ENCODE measurements at places on chromosomes 5 and 9. TPM values are rescaled to one million over a fixed set of nuclear protein-coding genes. Genes with fewer than 3 reads are reported as not detected.

DNAI1 gene
- not detected for total RNA-seq

MYOT gene
- not detected for total RNA-seq

OMD gene
- total RNA-seq, result not detected

MAMDC2 gene
- total RNA-seq, result 6.5 TPM

IFNB1 gene
- 0.46 TPM for total RNA-seq

ZNF484 gene
- 11.4 TPM for total RNA-seq

IL9 gene
- total RNA-seq, result not detected

RPS14 gene
- 3,653 TPM for total RNA-seq

ARL15 gene
- 51.5 TPM for total RNA-seq

OTP gene
- not detected for total RNA-seq

ARHGEF28 gene
- total RNA-seq, result 77.3 TPM

CDX1 gene
- total RNA-seq, result not detected

SPATA31A3 gene
- total RNA-seq, result not detected

JAKMIP2 gene
- total RNA-seq, result not detected

FOXD4L6 gene
- not detected for total RNA-seq

SPTLC1 gene
- 98.1 TPM for total RNA-seq

TLX3 gene
- total RNA-seq, result not detected

PRDM9 gene
- not detected for total RNA-seq

C9orf153 gene
- not detected for total RNA-seq

SEMA5A gene
- 0.32 TPM for total RNA-seq

IRX4 gene
- total RNA-seq, result not detected

TTC39B gene
- total RNA-seq, result 5.8 TPM

LEAP2 gene
- not detected for total RNA-seq

CARTPT gene
- total RNA-seq, result not detected

SH2D3C gene
- 57.2 TPM for total RNA-seq

All from epithelial cell of umbilical artery (primary cell).